ENCODE measurements at places on chromosomes 5 and 9.
A peak's percentile ranks its signal among the peaks of the same experiment; 100 is the strongest.

DNA sequence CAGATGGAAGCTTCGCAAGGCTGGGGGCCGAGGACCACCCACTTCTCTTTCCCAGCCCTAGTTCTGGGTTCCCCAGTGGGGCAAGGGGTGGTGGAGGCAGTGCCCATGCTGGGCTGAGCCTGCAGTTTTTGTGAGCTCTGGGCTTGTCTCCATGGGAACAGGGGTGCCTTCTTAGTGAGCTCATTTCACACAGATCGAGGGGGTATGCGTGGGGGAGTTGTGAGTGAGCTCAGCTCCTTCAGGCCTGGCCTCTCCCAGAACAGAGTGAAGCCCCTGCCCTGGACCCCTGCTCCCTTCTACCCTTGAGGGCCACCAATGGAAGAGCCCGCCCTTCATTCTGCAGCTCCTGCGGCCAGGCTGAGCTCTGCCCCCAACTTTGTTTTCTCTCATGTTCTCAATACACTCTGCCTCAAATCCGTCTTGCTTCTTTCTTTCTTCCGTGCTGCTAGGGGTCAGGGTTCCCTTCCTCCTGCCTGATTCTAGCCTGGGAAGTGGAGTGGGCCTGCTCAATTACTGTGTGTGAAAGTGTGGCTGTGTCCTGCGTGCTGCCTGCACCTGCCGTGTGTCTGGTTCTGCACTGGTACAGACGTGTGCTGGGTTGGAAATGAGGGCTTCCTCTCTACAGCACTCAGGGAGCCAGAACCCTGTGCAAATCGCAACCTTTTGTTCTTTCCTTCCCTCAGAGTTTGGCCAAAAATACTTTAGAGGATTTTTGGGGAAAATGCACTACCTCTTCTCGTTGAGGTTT is 9.0 kb upstream of the MYOZ3 start:
- no peak for DNase-seq

DNA sequence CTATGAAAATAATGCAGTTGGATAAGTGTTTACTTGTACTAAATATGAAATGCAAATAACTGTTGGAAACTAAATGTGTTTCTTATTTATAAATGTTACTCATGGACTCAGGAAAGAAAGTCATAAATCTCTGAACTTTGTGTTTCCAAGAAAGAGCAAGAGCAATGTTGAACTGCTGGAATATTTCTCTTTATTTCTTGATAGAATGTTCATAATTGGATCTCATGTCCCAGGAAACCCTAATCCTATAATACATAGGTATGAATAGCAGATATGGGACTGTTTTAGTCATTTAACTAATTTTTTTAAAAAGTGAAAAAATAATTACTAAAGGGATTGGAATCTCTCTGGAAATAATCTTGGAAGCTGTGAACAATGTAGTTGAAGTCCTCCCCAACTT is 245.0 kb upstream of the ACTBL2 start:
- DNase-seq, result no peak

DNA sequence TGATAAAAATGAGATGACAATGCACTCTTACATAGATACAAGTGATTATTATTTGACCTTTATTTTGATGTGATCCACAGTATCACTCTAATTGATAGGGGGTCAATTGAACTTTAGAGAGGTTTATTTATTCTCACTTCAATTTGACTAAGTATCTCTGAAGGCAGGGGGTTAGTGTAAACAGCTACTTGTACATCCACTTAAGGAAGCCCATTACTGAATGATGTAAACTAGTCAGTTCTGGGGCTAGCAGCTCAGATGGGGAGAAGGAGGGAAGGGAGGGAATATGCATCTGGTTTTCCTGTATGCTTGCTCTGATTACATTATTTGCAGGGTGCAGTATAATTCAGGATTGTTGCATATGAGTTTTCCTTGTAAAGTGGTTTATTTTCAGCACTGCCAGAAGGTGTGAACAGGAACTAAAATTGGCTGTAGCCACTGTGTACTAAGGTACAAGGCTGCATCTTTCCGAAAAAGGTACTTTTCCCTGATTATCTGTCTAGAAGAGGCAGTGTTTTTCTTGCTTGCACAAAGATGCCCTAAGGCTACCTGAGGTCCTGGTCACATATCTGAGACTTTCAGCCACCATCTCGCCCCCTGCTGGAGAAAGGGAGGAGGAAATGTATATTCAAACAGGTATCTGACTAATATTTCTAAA is 51.2 kb downstream of the MRPS27 start:
- peak; percentile 29 for DNase-seq

DNA sequence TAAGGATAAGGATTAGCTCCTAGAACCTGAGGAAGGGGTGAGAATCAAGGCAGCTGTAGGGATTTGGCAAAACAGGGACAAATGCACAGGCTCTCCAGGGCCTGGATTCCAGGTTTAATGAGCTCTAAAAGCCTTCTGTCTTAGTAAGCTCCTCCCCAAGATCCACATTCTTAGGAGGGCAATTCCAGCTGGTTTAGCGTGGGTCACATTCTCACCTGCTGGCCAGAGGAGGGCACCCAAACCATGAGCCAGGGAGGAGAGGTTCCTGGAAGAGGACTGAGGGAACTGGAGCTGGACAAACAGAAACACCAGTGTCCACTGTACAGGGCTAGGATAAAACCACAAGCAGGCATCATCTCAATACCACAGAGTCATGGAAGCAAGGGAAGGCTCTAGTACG is 480.0 kb downstream of the CCDC171 start:
- no peak for DNase-seq

DNA sequence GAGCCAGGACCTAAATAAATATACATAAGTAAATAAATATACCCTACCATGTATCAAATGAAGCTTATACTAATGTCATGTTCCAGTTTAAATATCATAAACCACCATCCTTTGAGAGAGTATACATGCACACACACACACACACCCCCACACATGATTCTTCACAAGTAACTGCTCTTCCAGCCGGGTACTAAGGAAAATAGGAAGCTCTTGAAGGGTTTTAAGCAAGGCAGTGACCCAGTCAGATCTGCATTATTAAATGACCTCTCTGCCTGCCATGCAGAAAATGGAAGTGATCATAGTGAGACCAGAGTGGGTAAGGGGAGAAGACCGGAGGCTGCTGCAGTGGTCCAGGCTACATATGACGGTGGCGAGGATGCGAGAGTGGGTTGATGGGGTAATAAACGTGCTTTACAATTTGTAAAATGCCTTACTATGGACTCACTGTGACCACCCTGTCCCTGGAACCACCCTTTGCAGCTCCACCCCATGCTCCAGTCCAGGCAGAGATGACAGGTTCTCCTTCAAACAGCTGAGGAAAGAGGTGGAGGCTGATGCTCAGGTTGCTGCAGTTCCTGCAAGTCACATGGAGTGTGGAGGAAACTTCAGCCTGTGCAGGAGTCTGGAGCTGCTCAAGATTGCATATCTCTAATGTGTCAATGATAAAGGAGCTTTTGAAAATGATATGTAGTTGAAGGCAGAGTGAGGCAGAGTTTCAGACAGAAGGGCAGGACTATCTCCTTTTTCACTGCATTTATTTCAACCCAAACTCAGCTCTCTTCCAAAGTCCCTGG is 38.8 kb upstream of the NDFIP1 start:
- no peak for DNase-seq
